IPS DF 19.7 (cell line): ENCODE measurements at places on chromosomes 16 and 17.

- DNase-seq, result no peak
Observed at GRCh38 chr17:49501496-49501895, 6.4 kb downstream of the NGFR start.

DNA sequence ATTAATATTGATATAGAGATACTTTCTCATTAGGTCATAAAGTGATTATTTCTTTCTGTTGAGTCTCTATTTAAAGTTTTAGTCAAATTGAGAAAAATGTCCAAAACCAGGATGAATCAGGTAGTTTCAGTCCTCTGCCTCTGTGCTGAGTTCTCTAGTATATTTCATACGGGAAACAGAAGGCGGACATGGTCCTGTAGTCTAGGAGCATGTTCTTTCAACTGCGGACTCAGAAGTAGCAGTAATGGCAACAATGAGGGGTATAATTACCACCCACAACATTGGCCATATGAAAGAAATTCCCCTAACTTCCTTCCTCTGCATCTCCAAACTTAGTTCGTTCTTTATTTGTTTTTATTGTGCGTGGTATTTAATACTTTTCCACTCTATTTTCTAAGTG, 50.1 kb downstream of the TBX4 start:
- no peak for DNase-seq

GRCh38 chr17:10683853-10684252, 13.5 kb downstream of the SCO1 start:
- no peak for DNase-seq

- DNase-seq, result no peak
Observed at GRCh38 chr17:9529033-9529700, 46.5 kb downstream of the STX8 start.

DNA sequence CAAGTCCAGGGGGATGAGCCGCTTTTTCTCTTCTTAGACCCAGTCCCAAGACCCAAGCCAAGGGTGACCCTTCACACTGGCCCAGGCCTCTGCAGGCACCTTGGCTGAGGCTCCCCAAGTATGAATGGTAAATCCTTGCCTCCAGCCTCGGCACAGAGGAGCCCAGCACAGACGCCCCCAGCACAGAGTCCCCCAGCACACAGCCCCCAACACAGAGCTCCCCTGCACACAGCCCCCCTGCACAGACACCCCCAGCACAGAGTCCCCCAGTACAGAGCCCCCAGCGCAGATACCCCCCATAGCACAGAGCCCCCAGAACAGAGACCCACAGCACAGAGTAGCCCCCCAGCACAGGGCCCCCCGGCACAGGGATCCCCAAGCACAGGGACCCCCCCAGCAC, 1.0 kb upstream of the MCRIP2 start:
- DNase-seq, result no peak

- DNase-seq, result no peak
Observed at GRCh38 chr16:66006485-66006884, 360.0 kb upstream of the CDH5 start.

DNA sequence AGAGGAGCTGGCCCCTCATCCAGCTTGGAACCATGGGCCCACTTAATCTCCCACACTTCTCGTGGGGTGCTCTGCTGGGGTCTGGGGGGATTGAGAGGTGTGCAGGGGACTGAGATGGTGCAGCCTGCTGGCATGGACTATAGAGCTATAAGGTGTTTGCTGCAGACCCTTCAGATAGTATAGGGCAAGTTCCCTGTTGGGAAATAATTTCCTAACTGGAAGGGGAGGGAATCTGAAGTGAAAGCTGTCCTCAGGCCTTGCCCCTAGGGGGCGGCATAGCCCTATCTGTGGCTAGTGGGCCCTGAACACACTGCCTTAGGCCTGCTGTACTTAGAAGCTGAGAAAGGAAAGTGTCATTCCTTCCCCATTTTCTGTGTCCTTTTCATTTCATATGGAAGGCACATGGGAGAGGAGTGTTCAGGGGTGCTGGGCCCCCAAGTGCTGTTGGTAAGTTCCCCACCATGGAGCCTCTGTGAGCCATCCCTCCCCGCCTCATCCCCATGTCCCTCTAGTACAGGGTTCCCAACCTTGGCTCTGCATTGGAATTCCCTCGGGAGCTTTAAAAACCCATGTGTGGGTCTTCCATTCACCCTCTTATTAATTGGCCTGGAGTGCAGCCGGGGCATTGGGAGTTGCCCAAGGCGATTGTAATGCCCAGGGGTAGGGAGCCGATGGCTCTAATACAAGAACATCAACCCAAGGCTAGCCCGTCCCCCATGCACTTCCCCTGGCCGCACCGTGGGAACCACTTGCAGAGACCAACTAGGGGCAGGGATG, 19.7 kb downstream of the GOSR2 start:
- DNase-seq, result no peak
